ENCODE measurements at places on chromosomes 12 and 14.

DNA sequence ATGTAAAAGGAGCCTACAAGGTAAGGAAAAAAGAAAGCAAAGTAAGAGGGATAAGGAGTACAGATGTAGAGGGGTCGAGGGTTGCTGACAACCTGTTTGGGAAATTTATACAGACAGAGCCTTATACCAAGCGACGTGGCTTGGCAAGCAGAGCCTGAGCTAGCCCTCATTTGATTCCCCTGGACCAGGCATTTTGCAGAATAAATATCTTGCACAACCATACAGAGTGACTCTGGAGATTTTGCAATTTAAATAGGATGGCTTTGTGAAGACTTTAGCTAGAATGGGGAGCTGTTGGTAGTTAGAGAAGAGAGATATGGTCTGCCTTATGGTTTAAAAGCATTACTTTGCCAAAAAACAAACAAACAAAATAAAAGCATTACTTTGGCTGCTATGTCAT is 11.1 kb upstream of the ANO6 start:
- no peak for DNase-seq

DNA sequence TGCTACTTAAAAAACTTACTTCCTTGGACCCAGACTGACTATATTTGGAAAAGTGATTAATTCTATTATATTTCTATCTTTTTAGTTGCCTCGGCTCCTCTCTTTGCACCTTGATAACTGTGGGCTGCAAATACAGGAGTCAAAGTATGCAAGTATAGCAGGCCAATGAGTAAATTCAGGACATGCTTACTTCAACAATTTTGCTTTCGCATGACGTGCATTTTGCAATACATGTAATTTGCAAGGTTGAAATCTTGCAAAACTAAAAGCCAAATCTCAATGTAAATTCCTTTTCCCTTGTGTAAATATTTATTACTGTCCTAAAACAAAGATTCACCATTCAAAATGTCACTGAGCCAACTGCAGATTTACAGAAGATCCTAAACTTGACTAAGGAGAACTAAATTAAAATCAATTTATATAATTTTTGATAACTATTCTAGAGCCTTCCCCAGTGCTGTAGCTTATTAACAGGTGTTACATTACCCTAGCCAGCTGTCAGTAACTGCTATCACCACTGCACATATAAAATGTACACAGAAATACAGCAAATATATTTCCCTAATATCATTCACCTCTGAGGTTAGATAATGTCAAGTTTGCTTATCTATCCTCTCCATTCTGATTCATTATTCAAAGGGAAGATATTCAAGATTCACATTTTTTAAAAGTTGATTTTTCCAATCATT is 1069.5 kb downstream of the TRHDE start:
- no peak for DNase-seq

DNA sequence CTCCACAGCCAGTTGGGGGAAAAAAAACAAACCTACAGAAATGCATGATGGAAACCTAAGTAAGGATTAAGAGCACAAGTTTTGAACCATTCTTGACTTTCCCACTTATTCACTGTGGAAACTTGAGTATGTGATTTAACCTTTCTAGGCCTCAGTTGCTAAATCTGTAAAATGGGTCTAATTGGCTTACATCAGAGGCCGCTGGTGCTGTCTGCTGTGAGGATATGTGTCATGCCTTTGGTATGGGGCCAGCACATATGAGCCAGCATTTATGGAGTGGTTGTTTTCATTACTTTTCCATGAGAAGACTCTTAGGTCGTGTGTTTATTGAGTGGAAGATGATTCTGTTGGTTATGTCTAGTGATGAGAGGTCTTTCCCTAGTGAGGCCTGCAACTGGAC is 102.4 kb downstream of the ESR2 start:
- DNase-seq = no peak

- no peak for DNase-seq
Observed at GRCh38 chr14:77290705-77291104, 19.7 kb upstream of the NGB start.

DNA sequence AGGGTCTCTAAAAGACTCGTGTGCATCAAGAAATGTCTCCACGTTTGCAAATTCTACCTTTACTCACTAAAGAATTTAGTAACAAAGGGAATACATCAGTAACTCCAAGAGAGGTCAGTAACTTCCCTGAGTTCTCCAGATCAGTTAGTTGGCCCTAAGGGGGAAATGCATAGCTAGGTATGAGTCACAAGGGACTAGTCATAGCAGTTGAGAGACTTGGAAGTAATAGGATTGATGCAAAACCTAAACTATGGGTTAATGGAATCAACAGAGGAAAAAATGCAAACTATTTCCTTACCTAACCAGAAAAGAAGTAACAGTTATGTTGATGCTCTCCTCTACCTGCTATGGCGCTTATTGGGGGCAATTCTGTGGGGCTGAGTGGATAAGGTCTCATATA is 148.8 kb upstream of the GARIN6 start:
- DNase-seq = no peak

DNA sequence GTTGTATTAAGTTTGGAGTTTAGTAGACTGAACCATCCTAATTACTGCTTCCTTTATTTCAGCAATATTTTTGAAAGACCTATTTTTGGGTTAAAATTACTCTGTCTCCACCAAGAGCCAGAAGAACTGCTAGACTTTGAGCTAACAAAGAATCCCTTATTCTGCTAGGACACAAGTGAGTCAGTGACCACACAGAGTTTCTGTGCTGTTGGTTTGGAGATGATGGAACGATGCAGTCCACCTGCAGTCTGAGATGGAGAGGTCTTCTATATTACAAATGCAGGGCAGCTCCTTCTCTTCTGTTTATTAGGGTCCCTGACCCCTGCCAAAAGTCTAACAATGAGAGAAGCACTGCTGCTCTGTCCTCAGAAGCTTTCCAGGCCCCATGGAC is 6.7 kb upstream of the STXBP6 start:
- DNase-seq = no peak
